ENCODE measurements at places on chromosomes 6 and 20.

DNA sequence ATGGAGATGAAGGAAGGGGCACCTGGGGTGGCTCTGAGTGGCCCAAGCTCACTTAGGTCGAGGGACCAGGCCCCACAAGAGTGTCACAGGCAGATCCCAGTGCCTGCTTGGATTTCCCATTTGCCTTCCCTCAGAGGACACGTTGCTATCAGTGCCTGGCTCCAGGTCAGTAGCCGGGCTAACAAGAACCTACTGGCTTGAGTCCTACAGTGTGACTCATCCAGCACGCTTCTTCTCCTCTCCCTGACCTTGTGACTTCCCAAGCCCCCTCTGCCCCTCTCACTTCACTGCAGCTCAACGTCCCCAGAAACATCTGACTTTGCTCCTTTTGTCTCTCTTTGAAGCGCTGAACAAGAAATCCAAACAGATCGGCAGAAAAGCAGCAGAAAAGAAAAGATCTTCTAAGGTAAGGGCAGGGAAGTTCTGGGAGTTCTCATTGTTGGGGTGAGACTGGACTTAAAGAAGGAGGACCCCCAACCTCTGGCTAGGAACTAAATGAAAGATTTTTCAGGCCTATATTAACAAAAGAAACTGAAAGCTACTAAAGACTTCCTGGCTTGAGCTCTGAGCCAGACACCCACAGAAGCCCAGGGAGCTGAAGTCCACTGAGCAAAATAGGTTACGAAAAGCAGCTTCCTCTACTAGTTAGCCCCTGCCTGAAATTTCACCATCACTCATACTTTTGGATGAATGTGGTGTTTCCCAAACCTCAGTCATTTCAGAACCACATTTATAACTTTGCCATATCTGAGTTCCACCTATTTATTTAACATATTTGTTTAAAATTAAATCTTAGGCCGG, 21.5 kb downstream of the ASIP start:
- DNase-seq, result peak; percentile 73

DNA sequence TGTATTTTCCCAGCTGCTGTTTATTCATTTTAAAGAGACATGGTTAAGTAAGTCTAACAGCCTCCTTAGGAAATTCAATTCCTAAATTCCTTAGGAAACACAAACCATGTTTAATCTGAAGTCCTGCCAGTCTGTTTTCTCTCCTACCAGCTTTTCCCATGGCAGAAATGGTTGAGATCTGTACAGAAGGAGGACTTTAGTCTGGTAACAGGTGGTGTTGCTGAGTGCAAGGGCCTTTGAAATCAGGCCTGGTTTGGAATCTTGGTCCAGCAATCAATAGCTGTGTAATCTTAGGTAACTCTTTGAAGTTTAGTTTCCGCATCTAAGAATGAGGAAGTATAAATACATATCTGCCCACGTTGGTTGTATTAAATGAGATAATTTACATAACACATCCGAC, 232.5 kb downstream of the LAMA2 start:
- DNase-seq, result no peak

- DNase-seq, result no peak
Measured at GRCh38 chr6:99563056-99563723, 5.3 kb downstream of the CCNC start.

DNA sequence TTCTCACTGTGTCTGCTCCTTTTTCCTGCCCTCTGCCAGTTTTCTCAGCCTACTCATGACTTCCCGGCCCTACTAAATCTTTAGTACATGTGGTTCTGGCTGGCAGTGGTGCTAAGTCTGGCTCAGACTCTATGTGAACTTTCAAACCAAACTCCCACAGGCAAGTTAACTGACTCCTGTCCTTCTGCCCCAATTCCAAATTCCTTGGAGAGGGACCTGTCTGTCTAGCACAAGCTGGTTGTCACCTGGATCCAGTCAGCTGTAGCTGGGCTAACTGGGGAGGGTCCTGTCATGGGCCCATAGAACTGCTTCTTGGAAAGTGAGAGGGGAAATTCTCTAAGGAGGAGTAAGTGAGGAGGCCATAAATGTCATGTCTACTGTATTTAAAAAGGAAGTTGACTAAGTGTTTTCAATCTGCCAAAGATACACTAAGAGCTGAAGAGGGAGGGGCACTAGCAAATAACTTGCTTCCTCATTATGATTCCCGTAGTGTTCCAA, 240.1 kb downstream of the KCNQ5 start:
- DNase-seq, result peak; percentile 78

GRCh38 chr20:34712525-34713192, 8.5 kb downstream of the TP53INP2 start:
- no peak for DNase-seq

DNA sequence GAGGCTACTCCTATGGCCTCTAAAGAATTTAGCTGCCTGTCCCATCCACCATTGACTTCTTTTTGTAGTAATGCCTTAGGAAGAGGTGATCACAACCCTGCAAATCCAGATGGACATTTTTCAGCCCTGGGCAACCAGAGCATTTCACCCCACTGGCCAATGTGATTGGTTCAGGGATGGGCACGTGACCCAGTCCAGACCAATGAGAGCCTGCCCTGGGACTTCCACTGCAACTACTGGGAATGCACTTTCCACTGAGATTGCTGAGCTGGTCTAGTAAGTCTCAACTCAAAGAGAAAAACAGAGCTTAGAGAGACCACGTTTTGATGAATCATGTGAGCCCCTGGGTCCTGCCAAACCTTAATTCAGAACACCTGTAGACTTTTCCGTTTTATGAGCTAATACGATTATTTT, 8.9 kb upstream of the UBE2V1 start:
- no peak for DNase-seq

- DNase-seq, result no peak
Measured at GRCh38 chr20:646868-647233, 6.1 kb downstream of the SRXN1 start.

DNA sequence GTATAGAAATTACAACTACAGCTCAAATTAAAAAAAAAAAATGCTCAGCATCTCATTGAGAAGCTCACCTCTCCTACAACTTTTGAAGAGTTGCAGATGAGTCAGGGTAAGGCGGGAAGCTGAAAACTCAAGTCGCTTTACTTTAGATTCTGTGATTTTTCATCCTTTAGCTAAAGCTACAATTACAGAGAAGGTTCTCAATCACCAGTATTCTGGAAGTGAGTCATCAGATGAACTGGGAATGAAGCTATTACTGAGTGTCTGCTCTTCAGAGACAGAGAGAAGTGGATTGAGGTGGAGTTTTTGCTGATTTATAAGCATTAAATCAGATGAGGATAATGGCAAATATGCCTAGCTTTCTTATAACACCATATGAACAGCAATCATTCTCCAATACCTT, 91.9 kb downstream of the TFAP2A start:
- no peak for DNase-seq
